Fibroblast of skin of right biceps (primary cell): ENCODE measurements at places on chromosomes 12 and 14.

- DNase-seq: no peak
Observed at GRCh38 chr12:76548222-76548837, 11.2 kb downstream of the OSBPL8 start.

DNA sequence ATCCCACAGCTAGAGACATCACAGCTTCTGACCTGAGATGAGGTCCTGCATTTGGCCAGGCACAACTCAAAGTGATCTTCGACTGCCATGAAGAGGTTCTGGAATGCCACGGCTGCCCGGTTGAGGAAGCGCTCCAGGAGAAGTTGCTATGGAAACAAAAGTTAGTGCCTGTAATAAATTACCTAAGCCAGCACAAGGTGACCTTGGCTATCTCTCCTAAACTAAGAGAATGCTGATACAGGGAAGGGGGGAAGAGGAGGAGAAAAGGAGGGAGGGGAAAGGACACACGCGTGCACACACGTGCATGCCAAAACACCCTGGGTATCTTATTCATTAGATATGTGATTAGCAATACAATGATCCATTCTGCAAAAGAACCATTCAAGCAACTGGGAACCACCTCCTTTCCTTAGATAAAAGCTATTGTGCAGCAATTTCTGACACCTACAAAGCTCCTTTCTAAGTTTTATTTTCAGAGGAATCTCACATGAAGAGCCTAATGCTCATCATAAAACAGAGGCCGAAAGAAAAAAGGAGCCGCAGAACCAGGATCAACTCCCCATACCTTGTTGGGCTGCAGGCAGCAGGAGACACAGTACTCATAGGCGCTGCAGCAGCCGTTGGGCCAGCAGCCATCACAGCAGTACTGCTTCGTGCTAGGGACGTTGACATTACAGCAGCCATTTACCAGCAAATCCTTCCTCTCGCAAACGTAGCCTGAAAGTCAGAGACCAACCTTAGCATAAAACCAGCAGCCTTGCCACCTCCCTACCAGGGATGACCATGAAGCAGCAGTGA, 17.9 kb downstream of the SPRING1 start:
- DNase-seq: no peak

- DNase-seq: peak; percentile 75
Observed at GRCh38 chr12:93784339-93785086, 107.3 kb downstream of the CRADD start.

- peak; percentile 40 for DNase-seq
Observed at GRCh38 chr12:130764475-130765185, 48.5 kb upstream of the RIMBP2 start.

- no peak for DNase-seq
Observed at GRCh38 chr12:31900271-31900670, 58.9 kb upstream of the RESF1 start.

GRCh38 chr12:117680312-117680711, 288.5 kb downstream of the KSR2 start:
- DNase-seq: peak; percentile 71

DNA sequence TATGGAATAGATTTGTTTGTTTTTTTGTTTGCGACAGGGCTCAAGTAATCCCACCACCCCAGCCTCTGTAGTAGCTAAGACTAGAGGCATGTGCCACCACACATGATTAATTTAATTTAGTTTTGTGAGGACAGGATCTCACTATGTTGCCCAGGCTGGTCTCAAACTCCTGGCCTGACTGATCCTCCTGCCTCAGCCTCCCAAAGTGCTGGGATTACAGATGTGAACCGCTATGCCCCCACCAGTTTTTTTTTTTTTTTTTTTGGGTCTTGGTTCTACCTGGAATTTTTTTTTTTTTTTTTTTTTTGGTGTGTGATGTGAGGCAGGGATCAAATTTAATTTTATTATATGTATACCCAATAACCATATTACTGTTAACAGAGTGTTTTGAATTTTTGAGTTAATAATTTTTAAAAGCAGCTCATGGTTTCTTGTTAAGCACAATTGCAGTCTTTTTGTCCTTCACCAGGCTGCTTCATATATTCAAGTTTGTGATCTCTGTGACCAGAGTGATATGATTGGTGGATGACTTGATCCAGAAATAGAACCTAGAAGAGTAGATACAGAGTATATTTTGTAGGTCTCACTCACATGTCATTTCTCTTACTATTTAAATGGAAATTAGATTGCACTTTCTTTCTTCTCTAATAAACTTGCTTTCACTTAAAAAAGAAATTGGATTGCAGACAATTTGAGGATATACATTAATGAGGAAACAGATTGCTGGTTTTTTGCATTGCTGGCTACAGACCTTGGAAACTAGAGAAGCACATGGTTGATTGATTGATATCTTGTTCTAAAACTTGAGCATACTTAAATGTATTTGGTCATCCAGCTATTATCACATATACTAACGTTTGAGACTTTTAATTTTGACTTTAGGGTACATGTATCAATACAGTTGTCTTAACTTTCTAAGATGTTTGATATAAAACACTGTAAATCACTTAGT, 13.2 kb downstream of the ADIPOR2 start:
- DNase-seq: no peak

GRCh38 chr12:85825746-85826145, 10.5 kb downstream of the RASSF9 start:
- no peak for DNase-seq
